ENCODE measurements at places on chromosomes 12 and 14. TPM values are rescaled to one million over a fixed set of nuclear protein-coding genes. Genes with fewer than 3 reads are reported as not detected.
A peak's percentile ranks its signal among the peaks of the same experiment; 100 is the strongest.

The TAS2R43 gene
- 0.33 TPM for polyA plus RNA-seq

The GUCY2C gene
- 0.58 TPM for polyA plus RNA-seq

The CPNE6 gene
- polyA plus RNA-seq = 0.24 TPM

The PDE3A gene
- 19.7 TPM for polyA plus RNA-seq

DNA sequence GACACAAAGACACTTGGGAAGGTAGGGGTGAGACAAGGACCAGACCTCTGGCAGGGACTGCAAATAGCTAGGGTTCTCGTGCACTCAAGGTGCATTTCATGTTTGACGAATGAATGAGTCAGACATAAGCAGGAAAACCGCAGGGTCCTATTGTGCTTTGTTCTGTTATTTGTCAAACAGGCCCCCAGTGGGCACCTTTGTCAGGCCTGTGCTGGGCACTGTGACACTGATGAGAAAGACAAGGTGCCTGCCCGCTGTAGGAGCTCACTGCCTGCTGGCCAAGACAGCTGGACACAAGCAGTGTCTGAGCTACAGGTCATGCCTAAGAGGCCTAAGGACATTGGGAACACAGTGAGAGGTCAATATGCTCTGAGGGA lies 2.3 kb downstream of the OTUB2 start:
- no peak for DNase-seq

GRCh38 chr12:118541071-118541470 lies 164.7 kb downstream of the SUDS3 start:
- DNase-seq = no peak

GRCh38 chr12:85920324-85920947 lies 46.3 kb downstream of the NTS start:
- DNase-seq = peak; percentile 23

DNA sequence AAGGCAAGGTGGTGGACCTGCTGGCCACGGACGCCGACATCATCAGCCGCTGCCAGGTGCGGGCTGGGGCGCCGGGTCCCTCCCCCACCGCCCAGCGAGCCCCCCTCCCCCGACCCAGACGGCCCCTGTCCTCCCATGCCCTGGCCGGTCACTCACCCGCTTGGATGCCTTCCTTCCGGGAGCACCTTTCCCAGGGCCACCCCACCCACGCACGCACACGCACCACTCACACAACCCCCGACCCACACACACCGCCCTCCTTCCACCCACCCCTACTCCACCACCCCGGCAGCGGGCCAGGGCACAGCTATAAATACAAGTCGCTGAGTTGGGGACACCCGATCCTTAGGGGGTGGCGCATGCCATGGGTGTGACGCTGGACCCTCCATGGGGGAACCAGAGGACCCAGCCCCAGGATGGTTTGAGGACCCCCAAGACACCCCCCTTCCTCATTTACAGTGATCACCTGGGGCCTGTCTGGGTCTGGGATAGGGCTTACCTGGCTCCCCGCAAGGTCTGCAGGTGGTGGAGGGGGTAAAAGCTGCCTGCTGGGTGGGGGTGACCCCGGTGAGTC lies 465 bp downstream of the ADSS1 start:
- no peak for DNase-seq

DNA sequence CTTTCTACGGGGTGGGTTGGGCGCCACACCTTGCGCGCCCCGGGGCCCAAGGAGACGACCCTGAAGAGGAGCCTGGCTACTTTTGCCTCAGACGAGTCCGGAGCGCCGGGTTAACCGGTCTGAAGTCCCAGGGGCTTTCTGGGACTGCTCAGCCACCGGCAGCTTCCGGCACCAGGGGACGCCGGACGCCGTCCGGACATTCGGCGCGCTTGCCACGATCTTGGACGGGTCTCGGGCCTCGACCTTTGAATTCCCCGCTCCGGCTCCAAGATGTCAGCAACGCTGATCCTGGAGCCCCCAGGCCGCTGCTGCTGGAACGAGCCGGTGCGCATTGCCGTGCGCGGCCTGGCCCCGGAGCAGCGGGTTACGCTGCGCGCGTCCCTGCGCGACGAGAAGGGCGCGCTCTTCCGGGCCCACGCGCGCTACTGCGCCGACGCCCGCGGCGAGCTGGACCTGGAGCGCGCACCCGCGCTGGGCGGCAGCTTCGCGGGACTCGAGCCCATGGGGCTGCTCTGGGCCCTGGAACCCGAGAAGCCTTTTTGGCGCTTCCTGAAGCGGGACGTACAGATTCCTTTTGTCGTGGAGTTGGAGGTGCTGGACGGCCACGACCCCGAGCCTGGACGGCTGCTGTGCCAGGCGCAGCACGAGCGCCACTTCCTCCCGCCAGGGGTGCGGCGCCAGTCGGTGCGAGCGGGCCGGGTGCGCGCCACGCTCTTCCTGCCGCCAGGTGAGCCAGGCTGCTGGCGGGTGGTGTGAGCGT lies at the start of gene ACOT4:
Gene ACOT4 (plus strand): TSS at position 184 of the 760 bp plus-strand sequence. CDS start 87 bp downstream, at position 271.
- DNase-seq = no peak

GRCh38 chr12:86292480-86292879 lies 36.3 kb upstream of the MGAT4C start:
- no peak for DNase-seq

GRCh38 chr14:78701246-78701645 lies 531.1 kb downstream of the NRXN3 start:
- DNase-seq = no peak

GRCh38 chr12:111756681-111757080 lies 10.1 kb upstream of the ALDH2 start:
- no peak for DNase-seq

- DNase-seq = no peak
These were observed 19.1 kb downstream of the SINHCAF start for GRCh38 chr12:31306866-31307265.

DNA sequence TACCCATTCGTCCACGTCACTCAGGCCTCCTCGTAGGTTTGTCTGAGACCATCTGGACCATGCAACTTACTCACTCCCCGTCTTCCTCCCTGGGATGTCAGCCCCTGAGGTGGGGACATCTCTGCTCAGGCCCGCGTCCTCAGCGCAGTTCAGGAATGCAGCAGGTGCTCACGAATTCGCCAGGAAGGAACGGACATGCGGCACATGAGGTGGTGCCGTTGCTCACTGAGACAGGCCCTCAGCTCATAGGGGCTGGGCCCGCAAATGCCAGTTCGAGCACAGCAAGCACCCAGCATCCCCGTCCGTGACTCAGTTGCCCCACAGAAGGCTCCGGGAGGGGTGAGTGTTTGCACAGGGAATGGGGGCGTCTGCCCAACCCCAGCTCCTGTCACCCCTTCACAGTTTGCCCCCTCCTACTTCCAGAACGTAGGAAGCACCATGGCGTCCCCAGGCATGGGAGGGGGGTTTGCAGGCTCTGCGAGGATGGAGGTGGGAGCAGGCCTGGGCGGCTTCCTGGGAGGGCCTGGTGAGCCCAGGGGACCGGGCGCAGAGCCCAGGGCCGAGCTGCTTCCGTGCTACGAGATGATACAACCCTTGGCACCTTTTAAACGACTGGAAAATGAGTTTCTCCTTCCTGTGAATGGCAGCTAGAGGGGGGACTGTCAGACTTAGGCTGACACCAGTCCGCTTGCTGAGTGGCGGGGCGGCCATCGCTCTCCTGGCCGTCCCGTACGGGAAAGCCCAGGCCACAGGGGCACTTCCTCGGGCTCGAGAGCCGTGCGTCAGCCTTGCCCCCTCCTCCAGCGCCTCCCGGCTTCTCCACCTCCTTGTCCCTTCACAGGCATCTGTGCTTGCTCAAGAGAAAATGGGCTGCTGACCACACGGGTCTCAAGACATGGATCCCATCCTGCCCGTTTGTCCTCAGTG lies 6.9 kb downstream of the GALNT9 start:
- DNase-seq = no peak

- DNase-seq = no peak
These were observed 6.9 kb downstream of the SMIM41 start for GRCh38 chr12:52086366-52086765.

DNA sequence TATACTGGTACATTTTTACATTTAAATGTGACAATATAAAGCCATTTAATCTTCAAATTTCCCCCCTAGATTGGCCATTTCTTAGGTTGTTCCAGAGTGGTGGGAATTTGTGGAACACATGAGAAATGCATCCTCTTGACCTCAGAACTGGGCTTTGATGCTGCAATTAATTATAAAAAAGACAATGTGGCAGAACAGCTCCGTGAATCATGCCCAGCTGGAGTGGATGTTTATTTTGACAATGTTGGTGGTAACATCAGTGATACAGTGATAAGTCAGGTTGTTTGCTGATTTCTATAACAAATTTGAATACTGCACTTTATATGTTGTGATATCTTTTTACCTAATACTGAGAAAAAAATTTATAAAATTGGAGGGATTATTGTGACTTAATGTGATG lies 7.6 kb upstream of the ZNF410 start:
- no peak for DNase-seq

- no peak for DNase-seq
These were observed 154.0 kb downstream of the PIWIL1 start for GRCh38 chr12:130491421-130492357.

- DNase-seq = no peak
These were observed 94.0 kb downstream of the NTF3 start for GRCh38 chr12:5525783-5526367.

DNA sequence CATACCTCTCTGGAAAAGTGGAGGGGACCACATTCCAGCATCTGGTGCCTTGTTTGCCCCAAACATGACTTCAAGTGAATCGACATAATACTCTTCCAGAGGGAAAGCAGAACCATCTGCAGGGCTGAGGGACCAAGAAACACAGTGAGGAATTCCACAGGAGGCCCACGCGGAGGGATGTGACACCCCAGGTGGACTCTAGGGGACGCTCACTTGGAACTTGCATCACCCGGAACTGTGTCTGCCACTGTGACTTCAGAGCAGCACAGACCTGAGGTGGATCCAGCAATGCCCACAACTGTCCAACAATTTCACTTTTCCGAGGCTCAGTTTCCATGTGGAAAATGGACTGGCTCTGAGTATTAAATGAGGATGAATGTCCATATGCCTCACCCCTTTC lies 14.3 kb upstream of the CLMN start:
- DNase-seq = no peak

DNA sequence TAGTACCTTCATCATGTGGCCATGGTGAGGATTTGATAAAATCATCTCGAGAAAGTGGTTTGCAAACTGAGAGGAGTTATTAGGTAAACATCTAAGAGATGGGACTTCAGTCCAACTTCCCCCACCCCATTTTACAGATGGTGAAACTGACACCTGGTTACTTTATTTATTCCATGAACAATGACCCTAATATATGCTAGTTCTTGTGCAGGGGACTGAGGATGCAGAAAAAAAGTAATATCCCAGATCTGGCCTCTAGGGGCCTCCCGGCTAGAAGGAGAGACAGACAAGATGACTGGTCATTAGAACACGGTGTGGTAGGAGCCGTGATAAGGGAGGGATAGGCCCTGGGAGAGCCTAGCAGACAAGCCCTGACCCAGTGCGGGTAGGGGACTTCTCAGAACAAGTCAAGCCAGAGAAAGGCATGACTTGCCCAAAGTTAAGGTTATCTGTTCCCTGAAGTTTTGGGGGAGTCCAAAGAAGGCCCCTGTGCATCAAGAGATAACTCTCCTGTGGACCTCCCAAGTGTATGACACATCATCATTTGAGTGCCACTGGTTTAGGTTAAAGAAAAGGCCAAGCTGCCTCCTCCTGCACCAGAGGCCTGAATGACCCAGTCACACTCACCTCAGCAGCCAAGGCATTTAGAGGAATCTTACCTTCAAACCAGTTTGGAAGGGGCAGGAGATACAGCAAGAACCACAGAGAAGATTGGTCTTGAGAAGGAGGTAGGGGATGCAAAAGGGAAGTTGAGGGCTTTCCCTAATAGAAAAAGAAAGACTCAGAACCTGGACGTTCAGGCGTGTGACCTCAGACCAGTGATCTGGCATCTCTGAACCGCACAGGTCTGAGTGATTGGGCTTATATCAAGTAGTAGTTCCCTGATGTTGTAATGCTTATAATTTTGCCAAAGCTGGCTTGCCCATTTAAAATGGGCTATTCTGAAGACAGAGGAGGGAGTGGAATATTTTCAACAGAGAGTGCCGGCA lies 1.6 kb downstream of the CMKLR1 start:
- DNase-seq = no peak

DNA sequence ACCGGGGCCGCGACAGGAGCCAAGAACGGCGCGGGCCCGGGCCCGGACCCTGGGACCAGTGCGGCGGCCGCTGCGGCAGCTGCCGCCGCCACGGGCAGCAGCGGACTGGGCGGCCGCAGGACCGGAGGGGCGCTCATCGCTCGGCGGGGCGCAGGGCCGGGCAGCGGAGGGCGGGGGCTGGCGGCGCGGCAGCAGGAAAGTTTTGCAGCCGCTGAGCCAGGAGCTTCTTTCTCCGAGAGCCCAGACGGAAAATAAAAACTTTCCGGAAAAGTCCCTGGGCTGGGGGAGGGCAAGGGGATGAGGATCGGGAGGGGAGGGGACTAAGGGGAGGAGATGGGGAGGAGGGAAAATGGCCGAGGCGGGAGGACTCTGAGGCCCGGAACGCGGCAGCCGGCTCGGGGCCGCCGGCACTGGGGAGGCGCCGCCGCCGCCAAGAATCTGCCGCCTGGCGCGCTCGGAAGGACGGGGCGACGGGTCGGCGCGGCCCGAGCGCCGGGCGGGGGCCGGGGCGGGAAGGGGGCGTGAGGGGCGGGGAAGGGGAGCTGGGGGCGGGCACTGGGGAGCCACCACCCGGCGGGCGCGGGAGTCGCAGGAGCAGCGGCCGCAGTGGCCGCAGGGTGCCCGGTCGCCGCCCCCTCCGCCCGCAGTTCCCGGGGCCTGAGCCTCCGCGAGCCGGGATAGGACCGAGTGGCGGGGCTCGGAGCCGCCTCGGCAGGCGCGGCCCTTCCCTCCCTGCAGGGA lies at the start of gene PRKD1:
Gene PRKD1 (minus strand): TSS at position 472 of the 741 bp plus-strand sequence.
- DNase-seq = peak; percentile 71
